ENCODE measurements at places on chromosomes 3 and 15.

- no peak for DNase-seq
Observed at GRCh38 chr15:94327356-94327936, 96.1 kb downstream of the MCTP2 start.

DNA sequence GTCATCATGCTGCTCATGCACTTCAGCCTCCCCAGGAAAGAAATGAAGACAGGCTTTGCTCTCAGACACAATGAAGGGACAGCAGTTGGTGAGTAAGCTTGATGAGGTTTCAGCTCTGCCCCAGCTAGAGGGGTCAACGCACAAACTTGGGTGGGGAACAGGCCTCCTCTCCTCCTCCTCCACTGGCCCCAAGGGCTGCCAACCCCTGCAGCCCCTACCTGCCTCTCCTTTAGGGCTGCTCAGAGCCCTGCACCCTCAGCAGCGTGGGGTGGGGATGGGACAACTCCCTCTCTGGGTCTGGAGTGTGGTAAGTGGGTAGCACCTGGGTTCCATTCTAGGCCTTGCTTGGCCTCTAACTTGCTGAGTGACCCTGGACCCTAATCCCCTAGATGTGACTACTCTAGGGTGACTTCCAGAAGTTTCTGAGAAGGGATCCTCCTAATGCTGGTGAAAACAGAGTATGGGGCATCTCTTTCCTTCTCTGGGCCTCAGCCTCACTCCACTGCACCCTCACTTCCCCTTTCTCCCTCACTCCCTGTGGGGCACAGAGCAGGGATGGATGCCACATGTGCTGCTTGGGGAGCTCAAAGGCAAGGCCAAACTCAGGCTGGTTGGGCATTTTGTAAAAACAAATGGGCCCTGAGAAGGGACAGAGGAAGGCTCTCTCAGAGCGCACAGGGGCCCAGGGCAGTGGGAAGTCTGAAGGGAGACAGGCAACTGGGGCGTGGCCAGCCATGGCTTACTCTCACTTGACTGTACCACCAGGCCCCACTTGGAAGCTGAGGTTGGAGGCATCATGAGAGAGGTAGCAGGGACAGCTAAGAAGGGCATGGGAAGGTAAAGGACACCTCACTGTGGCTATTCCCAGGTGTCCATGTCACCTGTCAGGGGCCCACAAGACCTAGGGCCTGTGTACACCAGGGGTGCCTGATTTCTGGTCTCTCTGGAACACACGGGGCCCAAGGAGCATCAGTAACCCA lies 64.0 kb downstream of the SYNM start:
- DNase-seq: peak; percentile 54

- DNase-seq: no peak
Observed at GRCh38 chr3:72310419-72311380, 525.8 kb upstream of the PROK2 start.

- DNase-seq: no peak
Observed at GRCh38 chr3:69339760-69340159, 46.1 kb downstream of the FRMD4B start.

DNA sequence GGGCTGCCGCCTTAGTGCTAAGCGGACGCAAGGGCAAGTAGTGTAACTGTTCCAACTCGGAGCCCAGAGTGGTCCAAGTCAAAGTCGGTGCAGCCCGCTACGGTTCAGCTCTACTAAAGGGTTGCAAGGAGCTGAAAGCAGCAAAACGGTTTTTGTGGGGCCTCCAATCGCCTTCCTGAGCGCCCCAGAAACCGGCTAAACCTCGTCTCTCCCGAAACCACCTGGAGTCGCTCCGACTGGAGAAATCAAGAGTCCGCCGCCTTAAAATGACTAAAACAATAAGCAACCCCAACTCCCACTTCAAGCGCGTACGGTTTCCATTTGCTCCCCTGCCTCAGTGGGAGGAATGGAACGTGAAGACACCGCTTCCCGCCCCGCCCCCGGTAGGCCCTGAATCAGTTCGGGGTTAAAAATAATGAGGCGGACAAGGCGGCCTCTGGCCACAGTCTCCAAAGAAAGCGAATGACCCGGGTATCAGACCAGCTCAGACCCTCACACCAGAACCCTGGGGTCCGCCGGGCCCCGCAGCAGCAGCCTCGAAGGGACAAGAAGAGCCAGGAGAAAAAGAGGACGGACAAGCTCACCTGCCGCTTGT lies 401 bp downstream of the SEC11A start:
- DNase-seq: peak; percentile 69

GRCh38 chr15:31440754-31441311 lies 114.2 kb downstream of the KLF13 start:
- DNase-seq: no peak

DNA sequence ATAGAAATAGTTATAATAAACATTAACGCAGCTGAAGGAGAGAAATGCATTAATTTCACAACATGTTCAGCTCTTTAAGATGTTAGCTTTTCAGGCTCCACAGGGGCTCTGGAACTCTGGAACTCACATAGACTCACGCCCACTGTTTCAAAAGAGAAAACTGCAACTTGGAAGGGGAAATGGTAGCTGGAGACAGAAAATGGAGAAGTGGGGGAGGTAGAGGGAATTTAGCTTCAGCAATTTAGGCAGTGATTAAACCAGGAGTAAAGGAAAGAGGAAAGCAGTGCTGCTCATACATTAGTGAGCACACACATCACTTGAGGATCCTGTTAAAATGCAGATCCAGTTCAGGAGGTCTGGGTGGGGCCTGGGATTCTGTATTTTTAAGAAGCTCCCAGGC lies 274.8 kb upstream of the TRIM42 start:
- no peak for DNase-seq

GRCh38 chr3:49906073-49906743 lies 2.5 kb upstream of the MST1R start:
- no peak for DNase-seq

DNA sequence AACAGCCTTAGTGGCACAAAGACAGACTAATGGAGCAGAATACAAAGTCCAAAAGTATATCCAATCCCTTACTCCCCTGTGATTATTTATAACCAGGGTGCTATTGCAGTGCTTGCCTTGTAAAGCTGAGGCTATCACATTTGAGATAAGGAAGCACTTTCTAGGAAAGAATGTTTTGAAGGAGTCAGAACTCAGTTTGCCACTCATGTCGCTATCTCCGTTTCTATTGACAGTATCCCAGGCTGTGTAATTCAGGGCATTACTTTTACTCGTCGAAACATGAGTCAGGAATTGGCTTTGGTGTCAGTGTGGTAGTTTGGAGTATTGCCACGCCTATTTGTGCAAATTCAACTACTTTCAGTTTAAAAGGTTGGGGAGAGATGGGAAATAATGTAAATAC lies 78.4 kb downstream of the FBXL2 start:
- no peak for DNase-seq

DNA sequence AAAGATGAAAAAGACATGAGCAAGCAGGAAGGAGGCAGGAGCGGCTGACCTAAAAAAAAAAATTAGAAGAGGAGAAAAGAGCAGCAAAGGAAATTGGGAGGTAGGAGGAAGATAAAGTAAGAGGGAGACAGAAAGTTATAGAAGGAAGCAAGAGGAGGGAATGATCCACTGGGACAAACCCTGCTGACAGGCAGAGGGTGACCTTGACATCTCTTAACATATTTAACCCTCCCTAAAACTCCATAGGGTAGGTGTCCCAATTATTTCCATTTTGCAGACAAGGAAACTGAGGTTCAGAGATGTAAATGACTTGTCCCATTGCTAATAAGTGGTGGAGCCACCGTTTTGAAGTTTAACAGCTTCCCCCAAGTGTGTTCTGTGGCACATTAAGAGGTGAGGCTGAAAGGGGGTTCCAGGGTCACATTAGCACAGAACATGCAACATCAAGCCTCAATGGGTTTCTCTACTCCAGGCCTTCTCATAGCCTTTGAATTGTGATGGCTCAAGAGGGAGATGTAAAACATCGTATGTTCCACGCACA lies 37.4 kb upstream of the PRICKLE2 start:
- no peak for DNase-seq

Measured in type B pancreatic cell (in vitro differentiated cells).